Left lobe of liver (tissue), 2 donors: ENCODE measurements at places on chromosomes 11 and 22. TPM values are rescaled to one million over a fixed set of nuclear protein-coding genes. Genes with fewer than 3 reads are reported as not detected.

- DNase-seq: peak; percentile 58
Measured at GRCh38 chr11:13329670-13330356, 52.2 kb downstream of the BMAL1 start.

OR6A2 gene
- total RNA-seq: not detected

RCOR2 gene
- total RNA-seq: 0.23 TPM

GRCh38 chr11:46333394-46333947, 13.8 kb upstream of the DGKZ start:
- DNase-seq: no peak

JAML gene
- 1.9 TPM for total RNA-seq

- no peak for DNase-seq
Measured at GRCh38 chr11:40401132-40401853, 1058.2 kb downstream of the LRRC4C start.

DNA sequence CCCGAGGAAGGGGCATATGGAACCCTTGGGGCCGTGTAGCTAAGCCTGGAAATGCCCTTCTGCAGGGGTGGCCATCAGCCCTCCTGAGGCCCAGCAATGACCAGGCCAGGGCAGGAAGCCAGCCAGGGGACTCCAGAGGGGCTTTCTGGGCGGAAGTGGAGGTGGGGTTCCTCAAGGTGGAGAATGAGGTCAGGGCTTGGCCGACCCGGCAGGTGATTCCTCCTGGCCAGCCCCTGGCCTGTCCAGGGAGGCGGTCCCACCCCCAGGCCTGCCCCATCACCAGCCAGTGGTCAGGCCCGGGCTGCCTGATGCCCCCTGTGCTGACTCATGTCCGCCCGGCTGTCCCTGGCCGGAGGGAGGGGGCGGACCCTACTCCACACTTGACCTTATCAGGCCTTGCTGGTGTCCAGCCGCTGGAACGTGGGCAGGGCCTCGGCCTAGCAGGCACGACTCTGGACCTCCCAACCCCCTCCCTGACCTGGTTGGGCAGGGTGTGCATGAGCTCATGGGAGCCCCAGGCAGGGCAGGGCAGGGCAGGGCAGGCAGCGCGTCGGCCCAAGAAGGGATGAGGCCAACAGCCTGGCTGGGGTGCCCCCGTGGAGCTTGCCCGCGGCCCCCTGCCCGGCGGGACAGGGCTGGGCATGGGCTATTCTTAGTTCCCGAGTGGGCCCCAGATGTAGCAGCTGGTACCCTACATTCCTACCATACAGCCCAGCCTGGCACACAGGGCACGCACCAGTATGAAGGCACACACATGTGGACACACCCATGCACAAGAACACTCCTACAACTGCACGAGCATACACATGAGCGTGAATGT, 35.9 kb downstream of the RPL3 start:
- peak; percentile 70 for DNase-seq

DNA sequence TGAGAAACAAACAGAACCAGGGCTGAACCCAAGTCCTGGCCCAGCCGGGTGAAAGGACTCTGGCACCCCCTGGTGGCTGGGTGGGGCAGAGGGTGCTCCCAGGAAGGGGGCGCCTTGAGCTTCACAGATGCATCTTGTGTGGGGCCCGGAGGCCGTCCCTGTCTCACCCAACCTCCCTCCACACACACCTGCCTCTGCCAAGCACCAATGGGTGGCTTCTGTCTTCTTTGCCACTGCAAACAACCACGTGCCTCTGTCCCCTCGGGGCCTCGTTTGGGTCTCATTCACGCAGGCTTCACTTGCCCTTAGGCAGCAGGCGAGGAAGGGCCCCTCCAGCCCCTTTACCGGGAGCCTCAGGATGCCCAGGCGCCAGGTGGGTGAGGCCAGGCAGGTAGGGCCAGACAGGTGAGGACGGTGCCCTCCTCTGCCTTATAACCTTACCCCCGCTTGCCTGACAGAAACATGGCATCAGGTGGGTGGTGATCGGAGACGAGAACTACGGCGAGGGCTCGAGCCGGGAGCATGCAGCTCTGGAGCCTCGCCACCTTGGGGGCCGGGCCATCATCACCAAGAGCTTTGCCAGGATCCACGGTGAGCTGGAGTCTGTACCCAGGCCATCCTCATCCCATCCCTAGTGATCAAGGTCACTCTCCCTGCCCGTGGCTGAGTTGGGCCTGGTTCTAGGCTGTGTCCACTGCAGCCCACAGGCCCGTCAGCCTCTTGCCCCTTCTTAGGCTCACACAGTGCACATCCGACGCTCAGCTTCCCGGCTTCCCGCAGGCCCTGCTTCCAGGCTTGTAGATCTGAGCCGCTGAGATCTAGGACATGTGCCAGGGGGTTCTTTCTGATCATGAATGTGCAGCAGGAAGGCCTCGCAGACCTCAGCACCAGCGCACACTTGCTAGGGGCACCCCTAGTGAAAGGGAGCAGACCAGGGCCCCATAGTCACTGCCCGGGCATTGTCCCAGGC, 17.2 kb downstream of the POLR3H start:
- peak; percentile 71 for DNase-seq

GRCh38 chr11:124941703-124942102, 5.9 kb upstream of the HEPACAM start:
- DNase-seq: no peak

DNA sequence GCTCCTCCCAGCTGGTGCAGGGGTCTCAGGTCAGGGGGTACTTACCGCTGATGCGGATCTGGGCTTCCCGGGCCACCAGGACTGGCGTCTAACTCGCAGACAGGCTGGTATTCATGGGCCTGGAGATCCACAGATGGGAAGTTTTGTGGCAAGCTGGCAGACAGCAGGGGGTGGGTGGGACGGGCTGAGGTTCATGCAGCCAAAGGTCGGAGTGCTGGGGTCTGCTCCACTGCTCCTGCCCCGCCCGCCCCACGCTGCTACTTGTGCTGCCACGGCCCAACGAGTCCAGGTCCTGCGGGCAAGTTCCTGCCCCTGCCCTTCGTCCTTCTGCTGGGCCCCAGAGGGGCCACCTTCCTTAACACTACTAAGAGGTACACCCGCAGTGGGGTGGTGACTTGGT, 3.1 kb downstream of the ACY3 start:
- peak; percentile 45 for DNase-seq

GRCh38 chr11:59053387-59053786, 32.7 kb upstream of the GLYATL1B start:
- no peak for DNase-seq

GRCh38 chr22:46911346-46911745, 148.9 kb downstream of the TBC1D22A start:
- peak; percentile 37 for DNase-seq

GRCh38 chr11:28836285-28837081, 728.3 kb downstream of the METTL15 start:
- DNase-seq: no peak

DNA sequence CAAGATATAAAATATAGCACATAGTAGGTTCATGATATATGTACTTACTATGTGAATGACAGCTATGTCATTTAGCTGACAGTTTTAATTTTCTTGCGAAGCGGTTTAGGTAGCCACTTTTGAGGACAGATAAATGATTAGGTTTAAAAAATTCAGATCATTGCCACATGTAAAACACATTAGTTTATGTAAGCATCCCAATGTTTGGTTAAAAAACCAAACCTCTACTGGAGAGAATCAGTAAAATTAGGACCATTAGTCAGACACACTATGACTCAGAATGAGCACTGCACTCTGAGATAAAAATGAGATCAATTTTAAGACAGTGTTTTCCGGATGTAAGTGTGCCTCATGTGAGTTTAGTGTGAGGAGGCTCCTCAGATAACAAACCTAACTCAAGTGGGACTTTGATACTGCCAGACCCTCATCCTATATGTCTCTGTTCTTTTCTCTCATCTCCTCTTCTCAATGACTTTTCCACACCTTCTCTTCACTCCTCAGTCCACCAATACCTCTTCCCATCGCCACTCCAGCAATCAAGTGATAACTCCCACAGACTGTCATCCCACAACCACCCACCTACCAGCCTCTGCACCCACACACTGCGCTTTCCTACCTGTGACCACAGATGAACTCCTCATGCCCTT, 6.8 kb upstream of the OR2AT4 start:
- no peak for DNase-seq

DNA sequence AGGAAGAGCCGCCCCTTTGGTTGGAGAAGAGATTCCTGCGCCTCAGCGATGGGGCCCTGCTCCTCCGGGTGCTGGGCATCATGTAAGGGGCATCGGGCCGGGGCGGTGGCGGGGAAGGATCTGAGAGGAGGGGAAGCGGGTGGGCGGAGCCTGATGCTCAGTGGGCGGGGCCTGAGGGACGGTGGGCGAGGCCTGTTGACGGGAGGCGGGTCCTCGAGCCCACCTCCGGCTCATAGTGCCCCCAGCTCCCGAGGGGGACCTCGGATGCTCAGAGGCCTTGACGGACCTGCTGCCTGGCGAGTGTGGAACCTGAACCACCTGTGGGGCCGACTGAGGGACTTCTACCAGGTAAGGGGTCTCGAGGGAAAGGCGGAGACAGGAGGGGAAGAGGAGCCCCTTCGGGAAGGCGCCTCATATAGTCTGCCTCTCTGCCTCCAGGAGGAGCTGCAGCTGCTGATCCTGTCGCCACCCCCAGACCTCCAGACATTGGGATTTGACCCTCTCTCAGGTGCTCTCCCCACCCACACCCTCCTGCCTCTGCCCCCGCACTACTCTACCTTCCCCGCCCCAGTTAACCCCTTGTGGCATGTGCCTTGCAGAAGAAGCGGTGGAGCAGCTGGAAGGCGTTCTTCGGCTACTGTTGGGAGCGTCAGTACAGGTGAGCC, 799 bp downstream of the CCDC88B start:
- DNase-seq: no peak

RIBC2 gene
- total RNA-seq: not detected

GRCh38 chr11:12100841-12101242, 9.5 kb upstream of the MICAL2 start:
- no peak for DNase-seq

GRCh38 chr11:44943696-44944095, 7.0 kb downstream of the TP53I11 start:
- DNase-seq: no peak

DNA sequence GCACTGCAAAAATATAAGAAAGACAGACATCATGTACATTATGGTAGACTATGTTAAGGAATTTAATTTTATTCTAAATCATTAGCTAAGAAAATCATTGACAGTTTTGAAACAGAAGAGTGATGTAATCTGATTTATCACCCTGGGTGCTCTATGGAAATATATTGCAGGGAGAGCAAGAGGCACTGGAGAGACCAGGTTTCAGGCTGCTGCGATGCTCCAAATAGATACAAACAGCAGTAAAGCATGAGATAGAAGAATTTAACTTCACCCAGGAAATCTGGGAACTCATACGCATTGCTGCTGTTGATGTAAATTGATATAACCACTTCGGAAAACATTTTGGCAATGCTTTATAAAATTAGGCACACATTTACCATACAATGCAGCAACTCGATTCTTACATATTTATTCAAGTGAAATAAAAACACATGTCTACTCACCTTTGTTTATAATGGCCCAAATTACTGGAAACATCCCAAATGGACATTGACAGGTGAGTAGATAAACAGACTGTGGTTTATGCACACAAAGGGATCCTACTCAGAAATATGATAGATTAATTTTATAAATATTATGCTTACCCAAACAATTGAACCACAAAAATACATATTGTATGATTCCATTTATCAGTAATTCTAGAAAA, 535.1 kb upstream of the CHORDC1 start:
- DNase-seq: no peak

GUCD1 gene
- 192 TPM for total RNA-seq

OSM gene
- total RNA-seq: 0.10 TPM

- DNase-seq: no peak
Measured at GRCh38 chr11:61541598-61541997, 33.0 kb downstream of the LRRC10B start.

DNA sequence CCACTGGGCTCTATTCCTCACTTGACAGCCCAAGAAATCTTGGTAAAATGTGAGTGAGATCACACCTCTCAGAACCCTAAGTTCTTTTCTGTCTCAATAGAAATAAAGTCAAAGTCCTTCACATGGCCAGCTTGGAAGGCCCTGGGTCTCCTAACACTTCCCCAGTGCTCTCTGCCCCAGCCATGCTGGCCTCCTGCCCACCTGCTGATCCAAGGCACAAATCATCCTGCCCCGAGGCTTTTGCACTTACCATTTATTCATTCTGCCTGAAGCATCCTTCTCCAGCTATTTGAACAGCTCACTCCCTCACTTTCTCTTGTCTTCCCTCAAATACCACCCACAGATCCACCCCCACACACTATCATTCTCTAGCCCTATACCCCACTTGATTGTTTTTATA, 26.4 kb downstream of the ISX start:
- no peak for DNase-seq

APOBEC3H gene
- total RNA-seq: not detected

DNA sequence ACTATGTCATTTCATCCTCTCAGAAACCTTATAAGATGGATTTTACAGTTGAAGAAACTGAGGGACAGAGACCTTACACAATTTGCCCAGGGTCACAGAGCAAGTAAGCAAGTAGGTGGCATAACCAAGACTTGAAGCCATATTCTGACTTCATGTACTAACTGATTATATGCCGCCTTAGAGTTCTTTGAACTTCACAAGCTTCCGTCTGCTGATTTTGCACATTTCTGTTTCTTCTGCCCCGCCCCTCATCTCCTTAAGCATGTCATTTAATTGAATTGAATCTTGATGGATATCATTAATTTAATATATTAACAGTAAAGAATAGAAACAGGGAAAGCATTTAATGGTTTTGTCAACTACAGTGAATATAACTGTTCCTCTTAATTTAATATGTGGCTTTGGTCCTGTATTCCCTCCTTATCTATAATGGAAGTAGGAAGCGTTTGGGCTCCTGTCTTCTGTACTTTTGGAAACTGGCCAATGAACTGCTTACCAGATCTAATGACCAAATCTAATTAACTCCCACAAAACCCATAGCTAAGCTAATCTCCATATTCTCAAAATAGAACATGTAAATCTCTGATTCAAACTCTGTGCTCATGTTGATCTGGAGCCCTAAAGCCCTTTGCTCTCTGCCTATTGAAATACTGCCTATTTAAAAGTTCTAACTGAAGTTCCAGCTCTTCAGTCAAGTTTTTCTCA, 30.4 kb downstream of the SIK2 start:
- no peak for DNase-seq

APOBEC3C gene
- total RNA-seq: 2.5 TPM

GLYAT gene
- 270 TPM for total RNA-seq

DNA sequence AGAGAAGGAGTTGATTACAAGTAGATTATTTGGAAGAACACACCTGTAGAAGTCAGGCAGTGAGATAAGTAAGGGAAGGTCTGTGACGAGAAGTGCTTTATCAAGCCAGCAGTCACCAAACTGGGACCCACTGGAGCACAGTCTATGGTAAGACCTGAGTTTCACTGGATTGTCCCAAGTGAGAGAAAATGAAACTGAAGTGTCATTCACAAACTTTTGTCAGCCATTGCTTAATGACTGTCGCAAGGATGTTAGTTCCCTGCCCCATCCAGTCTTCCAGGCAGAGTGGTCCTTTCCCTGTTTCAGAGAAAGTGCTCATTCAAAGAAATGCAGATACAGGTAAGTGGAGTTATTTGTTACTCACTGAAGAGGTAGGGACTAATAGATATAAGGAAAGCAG, 728.0 kb upstream of the TENM4 start:
- no peak for DNase-seq

DNA sequence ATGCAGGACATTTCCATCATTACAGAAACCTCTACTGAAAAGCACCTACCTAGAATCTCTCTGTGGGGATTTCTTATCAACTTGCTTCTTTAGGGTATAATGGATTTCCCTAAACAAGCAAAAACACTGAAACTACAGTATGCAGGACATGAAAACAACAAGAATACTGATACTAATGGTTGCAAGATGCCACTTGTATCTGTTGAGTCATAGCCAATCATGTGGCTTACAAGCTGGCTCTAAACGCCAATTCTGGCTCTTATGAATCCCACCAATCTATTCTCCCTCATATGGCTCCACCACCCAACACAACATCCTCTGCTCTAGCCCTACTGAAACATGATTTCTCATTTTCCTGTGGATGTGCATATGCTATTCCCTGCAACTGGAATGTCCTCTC, 22.6 kb downstream of the TENM4 start:
- DNase-seq: no peak
